ENCODE measurements at places on chromosomes 4 and X. TPM values are rescaled to one million over a fixed set of nuclear protein-coding genes. Genes with fewer than 3 reads are reported as not detected.

- peaks cover 7% of the 10 kb centered on the region for H3K4me1 ChIP-seq
- no peak overlapping the region for H3K27ac ChIP-seq
- H3K27me3 ChIP-seq = no peaks in the 10 kb centered on the region
Measured at GRCh38 chrX:48753708-48754228, 7.8 kb upstream of the GLOD5 start.

- no peak overlapping the region for H3K4me3 ChIP-seq
- H3K4me1 ChIP-seq = no peaks in the 10 kb centered on the region
- no peak for DNase-seq
- H3K27ac ChIP-seq = no peak overlapping the region
- H3K36me3 ChIP-seq = no peaks in the 10 kb centered on the region
- H3K27me3 ChIP-seq = no peaks in the 10 kb centered on the region
Measured at GRCh38 chr4:6425336-6425735, 47.1 kb downstream of the PPP2R2C start.

GRCh38 chrX:124282580-124282979 is 49.9 kb upstream of the TEX13D start:
- peaks cover 22% of the 10 kb centered on the region for H3K4me1 ChIP-seq
- no peaks in the 10 kb centered on the region for H3K27me3 ChIP-seq
- peak overlapping the region; percentile 82 for H3K27ac ChIP-seq
- H3K4me3 ChIP-seq = no peak overlapping the region

- H3K27me3 ChIP-seq = peaks cover 21% of the 10 kb centered on the region
- DNase-seq = peak; percentile 23
- H3K4me1 ChIP-seq = peaks cover 11% of the 10 kb centered on the region
- H3K36me3 ChIP-seq = peaks cover 18% of the 10 kb centered on the region
- H3K4me3 ChIP-seq = peak overlapping the region; percentile 73
- peak overlapping the region; percentile 58 for H3K27ac ChIP-seq
Measured at GRCh38 chr4:153684971-153685371, 891 bp downstream of the TLR2 start.

TKTL2 gene
- total RNA-seq = not detected

TLR10 gene
- total RNA-seq = not detected

CSAG1 gene
- total RNA-seq = not detected

UNC5C gene
- total RNA-seq = 0.07 TPM

SHROOM2 gene
- not detected for total RNA-seq

TREX2 gene
- 1.1 TPM for total RNA-seq
